ENCODE measurements at places on chromosomes 5 and 9.

DNA sequence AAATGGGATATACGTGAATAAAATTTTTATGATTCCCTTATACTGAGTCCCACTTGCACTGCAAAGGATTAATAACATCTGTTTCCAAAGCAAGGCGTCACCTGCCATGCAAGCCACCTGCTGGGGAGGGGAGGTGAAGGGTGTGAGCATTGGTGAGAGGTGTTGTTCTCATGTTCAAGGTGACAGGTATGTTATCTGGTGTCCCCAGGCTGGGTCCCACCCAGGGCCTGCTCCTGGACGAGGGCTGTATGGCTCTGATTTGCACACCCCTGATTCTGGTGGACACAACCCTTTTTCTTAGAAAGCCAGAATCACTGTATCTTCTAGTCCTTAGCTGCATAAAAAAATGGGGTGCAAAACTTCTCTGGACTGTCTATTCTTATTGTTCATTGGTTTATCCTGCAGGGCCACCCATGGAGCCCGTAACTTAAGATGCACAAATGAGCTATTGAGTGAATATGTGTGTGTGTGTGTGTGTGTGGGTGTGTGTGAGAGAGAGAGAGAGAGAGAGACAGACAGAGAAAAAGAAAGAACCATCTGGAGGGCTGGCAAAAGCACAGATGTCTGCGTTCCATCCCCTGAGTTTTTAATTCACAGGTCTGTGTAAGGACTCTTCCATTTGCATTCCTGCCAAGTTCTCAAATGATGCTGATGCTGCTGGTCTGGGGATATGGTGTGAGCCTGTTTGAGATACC is 53.7 kb downstream of the SYK start:
- no peak for DNase-seq

DNA sequence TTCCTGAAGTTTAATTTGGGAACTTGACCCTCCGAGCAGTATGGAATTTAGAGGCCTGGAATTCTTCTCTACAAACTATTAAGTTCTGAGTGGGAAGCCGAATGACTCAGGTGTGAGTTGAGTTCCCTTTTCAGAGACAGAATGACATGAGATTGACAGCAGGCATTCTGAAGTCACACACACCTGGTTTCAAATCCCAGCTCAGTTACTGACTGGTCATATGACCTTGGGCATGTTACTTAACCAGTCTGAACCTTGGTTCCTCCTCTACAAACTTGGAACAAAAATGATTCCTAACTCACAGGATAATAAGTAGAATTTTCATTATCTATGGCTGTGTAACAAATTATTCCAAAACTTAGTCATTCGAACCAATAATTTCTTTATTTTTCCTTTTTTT is 45.5 kb upstream of the GPBP1 start:
- DNase-seq = no peak

GRCh38 chr9:3793363-3793762 is 267.6 kb upstream of the RFX3 start:
- no peak for DNase-seq

- DNase-seq = no peak
Measured at GRCh38 chr9:78620764-78621163, 323.8 kb downstream of the PSAT1 start.

GRCh38 chr9:13118313-13118712 is 161.2 kb downstream of the MPDZ start:
- no peak for DNase-seq

DNA sequence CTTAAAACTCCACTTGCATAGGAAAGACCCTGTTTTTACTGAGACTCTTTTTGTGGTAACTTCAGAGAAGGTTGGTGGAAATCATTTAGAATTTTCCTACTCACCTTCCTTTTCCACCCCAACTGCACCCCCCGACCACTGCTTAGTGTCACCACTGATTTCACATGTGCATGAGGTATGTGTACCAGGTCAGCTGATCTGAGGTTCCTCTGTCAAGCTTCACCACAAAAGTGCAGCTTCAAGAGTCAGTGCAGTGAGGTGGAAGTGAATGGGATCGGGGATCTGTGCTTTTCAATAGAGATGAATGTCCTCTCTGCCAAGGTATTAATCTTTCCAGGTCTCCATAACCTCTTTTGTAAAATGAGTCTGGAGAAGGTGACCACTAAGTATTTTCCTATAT is 260.5 kb upstream of the WWC1 start:
- no peak for DNase-seq

GRCh38 chr9:83445703-83446265 is 92.4 kb downstream of the FRMD3 start:
- no peak for DNase-seq

GRCh38 chr9:135416664-135417290 is 62.8 kb upstream of the PPP1R26 start:
- DNase-seq = no peak

DNA sequence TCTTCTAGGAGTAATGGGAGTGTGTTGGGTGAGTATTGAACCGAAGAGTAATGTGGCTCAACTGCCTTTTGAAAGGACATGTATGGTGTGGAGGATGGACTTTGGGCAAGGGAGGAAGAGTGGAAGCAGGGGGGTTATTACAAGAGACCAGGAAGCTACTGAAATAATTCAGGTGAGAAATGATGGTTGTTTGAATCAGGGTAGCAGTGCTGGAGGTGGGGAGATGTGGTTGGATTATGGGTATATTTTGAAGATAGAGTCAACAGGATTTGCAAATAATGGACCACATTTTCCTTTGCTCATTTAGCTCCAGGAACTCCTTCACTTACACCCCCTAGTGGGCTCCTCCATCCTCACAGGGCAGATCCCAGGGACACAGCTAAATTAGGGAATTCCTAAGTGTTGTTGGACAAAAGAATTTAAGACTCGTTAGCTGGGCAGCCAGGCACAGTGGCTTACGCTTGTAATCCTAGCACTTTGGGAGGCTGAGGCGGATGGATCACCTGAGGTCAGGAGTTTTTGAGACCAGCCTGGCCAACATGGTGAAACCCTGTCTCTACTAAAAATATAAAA is 1.2 kb upstream of the SLC4A9 start:
- DNase-seq = no peak

- no peak for DNase-seq
Measured at GRCh38 chr9:37908698-37909186, 4.8 kb upstream of the SLC25A51 start.

DNA sequence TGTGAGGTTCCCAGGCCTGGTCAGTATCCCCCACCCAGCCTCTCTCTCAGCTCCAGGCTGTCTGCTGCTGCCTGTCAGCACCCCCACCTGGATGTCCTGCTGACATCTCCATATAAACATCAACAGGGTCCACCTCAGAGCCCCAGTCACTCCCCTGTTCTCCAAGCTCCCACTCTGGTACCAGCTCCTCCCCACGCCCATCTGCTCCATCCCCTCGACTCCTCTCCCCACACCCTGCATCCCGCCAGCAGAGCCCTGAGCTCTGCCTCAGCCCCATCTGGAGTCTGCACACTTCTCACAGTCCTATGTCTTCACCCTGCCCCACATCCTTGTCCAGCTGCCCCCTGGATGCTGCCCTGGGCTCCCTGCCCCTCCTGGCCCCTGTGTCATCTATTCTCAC is 67.7 kb upstream of the LRRTM2 start:
- DNase-seq = no peak

GRCh38 chr5:131610198-131611063 is 24.6 kb downstream of the RAPGEF6 start:
- no peak for DNase-seq

GRCh38 chr5:33430983-33431382 is 9.8 kb upstream of the TARS1 start:
- DNase-seq = no peak

- DNase-seq = no peak
Measured at GRCh38 chr9:130215341-130216119, 43.3 kb downstream of the NCS1 start.

DNA sequence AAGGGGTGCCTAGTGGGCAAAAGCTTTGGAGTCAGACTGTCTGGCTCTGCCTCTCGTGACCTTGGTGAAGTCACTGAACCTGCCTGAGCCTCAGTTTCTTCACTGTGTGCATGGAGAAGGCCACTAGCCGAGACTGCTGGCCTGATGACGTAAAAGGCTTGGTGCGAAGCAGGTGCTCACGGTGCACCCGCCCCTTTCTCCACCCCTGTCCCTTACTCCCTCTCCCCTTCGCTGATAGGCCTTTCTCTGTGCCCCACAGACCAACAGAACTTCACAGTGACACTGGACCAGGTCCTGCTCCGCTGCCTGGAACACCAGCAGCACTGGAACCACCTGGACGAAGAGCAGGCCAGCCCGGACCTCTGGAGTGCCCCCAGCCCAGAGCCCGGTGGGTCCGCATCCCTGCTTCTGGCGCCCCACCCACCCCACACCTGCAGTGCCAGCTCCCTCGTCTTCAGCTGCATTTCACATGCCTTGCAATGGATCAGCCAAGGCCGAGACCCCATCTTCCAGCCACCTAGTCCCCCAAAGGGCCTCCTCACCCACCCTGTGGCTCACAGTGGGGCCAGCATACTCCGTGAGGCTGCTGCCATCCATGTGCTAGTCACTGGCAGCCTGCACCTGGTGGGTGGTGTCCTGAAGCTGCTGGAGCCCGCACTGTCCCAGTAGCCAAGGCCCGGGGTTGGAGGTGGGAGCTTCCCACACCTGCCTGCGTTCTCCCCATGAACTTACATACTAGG is 10.4 kb downstream of the FPGS start:
- no peak for DNase-seq

DNA sequence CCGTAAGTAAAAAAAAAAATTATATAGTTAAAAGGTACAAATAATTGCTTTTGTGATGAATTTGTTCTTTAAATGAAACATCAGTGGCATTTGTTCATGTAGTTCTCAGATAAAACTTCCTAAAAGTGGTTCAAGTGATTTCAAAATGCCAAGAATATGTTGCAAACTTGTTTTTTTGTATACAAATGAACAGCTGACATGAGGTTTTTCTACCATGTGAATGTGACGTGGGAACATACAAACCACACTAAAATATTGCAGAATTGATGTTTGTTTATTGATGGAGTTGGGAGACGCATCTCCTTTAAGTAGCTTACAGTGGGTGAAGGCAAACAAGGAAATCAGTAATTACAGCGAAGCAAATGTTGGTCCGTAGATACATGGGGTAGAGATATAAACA is 16.9 kb downstream of the BASP1 start:
- DNase-seq = no peak

DNA sequence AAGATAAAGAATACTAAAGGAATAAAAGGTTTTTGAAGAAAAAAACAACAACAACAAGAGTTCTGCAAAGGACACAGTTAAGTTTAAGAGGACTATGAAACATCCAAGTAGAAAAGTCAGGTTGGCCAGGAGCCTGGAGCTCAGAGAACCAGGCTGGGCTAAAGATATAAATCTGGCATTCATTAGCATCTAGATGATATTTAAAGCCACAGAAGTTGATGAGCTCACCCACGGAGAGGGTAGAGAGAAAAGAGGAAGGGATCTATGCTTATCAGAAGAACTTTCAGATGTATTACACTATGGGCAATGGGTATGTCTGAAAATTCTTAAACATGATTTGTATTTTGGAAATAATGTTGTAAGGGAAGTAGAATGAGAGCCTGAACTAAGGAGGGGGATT is 9.9 kb downstream of the MIER3 start:
- DNase-seq = no peak

GRCh38 chr5:106241409-106241808 is 1429.3 kb downstream of the EFNA5 start:
- DNase-seq = no peak

DNA sequence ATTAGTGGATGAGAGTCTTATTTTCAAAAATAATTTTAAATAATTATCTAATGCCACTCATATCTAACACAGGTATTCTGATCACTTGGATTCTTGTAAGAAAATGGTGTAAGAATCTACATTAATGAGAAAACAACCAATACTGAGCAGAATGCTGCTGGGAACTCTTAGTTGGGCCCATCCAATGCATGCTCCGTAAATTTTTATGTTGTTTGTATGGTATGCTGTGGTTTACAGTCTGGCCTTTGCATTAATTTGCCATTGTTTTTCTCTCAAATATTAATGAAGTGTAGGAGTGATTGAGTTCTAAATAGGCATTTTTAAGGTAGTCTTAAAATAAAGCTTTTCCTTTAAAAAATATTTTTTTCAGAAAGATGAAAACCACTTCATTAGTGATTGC is 133.4 kb downstream of the ZSWIM6 start:
- DNase-seq = no peak

- DNase-seq = no peak
Measured at GRCh38 chr9:116152390-116152789, 1.2 kb upstream of the PAPPA start.

Data from GM12864 (cell line).